T-cell (primary cell): ENCODE measurements at places on chromosomes 11 and 22. TPM values are rescaled to one million over a fixed set of nuclear protein-coding genes. Genes with fewer than 3 reads are reported as not detected.

APOL1 gene
- total RNA-seq = 15.7 TPM

SHANK2 gene
- total RNA-seq = not detected

ZFTA gene
- total RNA-seq = 2.8 TPM

ROBO3 gene
- total RNA-seq = 18.6 TPM

SHANK3 gene
- total RNA-seq = 0.28 TPM

NELL1 gene
- total RNA-seq = not detected

WNT7B gene
- total RNA-seq = not detected

SLCO2B1 gene
- 0.55 TPM for total RNA-seq

PDGFD gene
- total RNA-seq = 0.35 TPM

- DNase-seq = no peak
Measured at GRCh38 chr22:29148036-29148435, 57.7 kb upstream of the EMID1 start.

GRCh38 chr11:35615921-35616900, 2.0 kb upstream of the FJX1 start:
- DNase-seq = no peak

GRCh38 chr11:124915541-124916369, 3.3 kb upstream of the HEPN1 start:
- DNase-seq = no peak

DNA sequence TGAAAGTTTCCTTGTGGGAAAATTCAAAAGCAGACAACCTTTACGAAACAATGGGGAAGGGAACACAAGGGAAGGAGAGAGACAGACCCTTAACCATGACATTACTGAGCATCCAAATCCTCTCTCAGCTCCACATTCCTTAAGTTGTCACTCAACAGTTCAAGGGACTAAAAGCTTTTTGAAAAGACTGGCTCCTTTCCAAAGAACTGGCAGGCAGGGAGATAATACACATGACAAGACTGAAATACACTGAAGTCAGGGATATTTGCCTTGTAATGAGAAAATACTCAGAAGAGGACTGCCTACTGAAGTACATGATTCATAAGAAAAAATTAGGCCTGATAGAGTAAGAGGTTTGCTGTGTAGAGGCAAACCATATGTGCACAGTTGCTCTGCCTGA, 69.1 kb downstream of the SMCO4 start:
- no peak for DNase-seq

DNA sequence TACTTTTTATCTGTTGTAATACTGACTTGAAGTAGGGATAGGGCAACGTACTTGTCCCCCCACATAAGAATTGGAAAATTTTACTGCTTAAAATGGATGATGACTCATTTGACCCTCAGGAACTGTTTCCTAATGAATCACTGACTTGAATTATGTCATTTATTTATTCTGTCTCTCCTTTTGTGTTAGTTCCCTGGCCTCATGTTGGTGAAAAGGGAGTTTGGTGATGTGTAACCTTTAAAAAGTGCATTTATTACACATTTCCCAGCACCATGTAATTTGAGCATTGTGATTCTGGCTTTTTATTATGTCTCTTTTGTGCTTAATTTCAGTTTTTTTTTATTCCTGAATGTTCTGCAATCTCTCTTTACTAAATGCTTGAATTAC, 20.3 kb upstream of the PGM2L1 start:
- DNase-seq = no peak

DNA sequence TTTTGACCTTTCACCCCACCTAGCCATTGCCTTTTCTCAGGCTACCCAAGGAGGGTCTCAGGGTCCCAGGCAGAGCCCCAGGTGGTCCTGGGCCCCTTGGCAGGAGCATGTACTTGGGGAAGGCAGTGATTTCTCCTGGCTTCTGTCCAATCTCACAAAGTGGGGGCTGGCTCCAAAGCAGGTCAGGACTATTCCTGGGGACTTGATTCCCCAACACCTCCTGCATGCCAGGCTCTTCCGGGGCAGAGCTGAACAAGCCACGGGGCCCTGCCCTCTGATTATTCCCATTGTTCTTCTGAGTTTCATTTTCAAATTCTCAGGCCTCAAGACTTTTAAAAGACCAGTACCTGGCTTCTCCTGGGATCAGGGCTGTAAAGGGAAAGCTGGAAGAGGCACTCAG, 1.5 kb upstream of the TCF20 start:
- DNase-seq = no peak

DNA sequence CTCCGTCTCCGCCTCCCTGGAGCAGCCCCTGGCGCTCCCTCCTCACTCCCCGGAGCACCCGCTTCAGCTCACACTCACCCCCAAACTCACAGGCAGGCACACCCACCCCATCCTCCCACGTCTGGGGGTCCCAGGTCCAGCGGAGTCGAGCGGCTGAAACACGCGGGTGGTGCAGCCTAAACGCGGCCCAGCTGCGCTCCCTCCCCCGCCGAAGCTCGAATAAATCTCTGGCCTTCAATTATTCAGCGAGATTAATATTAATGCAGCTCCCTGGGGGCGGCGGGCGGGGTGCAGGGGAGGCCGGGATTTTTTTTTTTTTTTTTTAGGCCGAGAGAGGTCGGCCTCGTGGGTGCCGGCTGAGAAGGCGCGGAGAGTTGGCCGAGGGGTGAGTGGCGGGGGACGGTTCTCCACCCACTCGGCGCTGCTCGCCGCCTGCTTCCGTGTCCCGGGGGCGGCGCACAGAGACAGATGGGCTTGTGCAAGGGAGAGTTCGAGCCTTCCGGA, 524 bp upstream of the SLC1A2 start:
- DNase-seq = no peak
